SW 1271 (cell line): ENCODE measurements at places on chromosomes 11 and 22.

DNA sequence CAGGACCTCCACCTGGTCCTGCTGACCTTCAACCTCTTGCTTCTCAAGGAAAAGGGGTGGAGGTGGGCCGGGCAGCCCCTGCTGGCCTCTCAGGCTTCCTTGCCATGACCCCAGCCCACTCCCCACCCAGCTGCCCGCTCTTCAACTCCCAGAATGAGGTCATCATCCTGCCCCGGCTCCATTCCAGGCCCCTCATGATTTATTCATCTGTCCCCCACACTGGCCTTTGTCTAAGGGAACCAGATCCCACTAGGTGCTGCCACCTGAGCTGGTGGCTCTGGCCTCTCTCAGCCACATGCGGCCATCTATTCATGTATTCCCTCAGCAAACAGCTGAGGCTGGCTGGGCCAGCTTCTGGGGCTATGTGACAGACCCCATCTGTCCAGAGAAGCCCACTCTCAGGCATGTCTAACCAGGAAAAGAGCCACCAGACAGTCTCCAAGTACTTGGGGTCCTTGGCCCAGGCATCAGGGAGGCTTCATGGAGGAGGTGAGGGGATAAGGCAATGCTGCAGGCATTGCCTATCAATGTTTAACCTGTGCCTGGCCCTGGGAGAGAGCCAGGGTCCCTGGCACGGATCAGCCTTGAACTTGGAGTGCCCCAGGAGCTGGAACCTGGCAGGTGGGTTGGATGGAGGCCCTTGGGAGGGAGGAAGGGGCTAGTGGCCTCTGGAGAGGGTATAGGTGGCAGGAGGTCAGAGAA is 2.2 kb upstream of the CABP2 start:
- DNase-seq = no peak

DNA sequence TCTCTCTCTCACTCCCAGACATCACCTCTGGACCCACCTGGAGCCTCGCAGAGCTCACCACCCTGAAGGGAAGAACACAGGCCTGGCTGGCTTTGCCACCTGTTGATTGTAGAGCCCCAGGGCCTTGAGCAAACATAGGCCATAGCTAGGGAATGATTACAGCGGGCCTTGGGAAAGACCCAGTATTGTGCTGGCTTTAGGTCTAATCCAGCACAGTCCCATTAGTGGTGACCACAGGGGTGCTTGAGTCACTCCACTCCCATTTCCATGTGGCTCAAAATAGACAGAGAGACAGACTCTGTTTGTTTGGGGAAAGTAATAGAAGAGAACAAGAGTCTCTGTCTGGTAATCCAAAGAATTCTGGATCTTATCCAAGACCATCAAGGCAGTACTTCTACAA is 42.7 kb upstream of the FAM181B start:
- DNase-seq = no peak

- no peak for DNase-seq
These were observed 10.9 kb upstream of the RNF141 start for GRCh38 chr11:10551845-10552352.

GRCh38 chr11:124339396-124340141 is 19.6 kb upstream of the OR8D2 start:
- no peak for DNase-seq

GRCh38 chr11:1458340-1459218 is 28.0 kb downstream of the MOB2 start:
- DNase-seq = no peak

DNA sequence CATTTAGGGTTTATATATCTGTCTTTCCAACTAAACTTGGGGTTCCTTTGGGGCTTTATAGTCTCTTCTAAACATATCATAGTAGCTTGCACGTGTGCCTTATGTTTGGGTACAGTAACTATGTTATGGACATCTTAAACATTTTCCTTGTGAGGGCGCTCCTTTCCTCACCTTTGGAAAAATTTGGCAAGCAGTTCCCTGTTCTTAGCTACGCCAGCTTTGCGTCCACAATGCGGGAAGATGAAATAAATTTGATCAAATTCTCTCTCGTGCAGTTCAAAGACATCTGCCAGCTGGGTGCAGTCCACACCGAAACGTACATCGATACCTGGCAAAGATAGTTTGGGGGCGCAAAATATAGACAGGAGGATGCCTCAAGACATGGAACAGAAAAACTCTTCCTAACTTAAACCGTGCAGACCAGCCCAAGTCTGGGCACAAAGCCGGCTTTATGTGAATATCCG is 548 bp downstream of the FDXACB1 start:
- DNase-seq = peak; percentile 64

DNA sequence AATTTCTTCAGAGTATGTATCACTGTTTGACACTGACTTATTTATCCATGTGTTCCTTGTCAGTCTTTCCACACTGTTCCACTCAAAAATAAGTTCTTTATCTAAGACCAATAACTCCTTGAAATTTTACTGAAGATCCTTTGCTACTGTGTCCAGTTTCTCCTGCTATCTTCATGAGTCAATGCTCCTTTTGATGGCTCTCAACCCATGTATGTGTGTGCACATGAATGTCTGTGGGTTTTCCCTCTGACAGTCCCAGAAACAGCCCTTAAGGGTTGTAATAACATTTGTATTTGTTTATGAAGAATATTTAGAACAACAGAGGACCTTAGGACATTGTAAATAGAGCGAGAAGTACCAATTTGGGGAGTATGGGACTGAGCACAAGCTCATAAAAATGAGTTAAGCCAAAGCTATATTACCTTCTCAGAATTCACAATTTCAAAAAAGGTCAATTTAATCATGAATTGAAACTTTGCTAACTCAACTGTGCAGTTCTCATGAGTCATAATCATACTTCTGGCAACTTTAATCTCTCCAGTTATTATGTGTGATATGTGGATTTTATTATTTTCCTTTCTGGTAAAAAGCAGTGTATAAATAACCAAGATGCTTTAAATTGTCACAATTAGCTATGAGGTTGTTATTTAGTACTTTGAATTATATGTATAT is 533.6 kb downstream of the CNTN5 start:
- DNase-seq = no peak

DNA sequence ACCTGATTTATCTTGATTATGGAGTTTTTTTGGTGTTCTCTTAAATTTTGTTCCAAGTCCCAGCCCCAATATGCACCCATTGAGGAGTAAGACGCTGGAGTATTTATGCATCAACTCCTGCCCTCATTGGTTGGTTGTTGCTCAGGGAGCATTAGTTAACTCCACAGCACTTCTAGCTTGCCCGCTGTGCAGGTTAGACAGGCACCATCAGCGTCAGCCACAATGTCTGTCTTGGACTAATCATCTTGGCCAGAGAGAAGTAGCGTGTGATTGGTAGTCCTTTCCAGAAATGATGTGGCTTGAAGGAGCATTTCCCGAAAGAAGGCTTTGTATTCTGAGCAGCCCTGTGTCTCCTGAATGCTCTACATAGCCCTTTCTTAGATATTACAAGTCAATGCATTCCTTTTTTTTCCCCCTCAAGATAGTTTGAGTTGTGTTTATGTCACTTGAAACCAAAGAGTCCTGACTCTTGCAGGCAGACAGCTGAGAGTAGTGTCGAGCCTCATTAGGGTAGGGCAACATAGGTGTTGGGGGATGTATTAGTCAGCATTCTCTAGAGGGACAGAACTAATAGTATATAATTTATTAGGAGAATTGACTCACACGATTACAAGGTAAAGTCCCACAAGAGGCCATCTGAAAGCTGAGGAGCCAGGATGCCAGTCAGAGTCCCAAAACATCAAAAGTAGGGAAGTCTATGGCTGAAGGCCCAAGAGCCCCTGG is 94.6 kb upstream of the RCN1 start:
- no peak for DNase-seq

DNA sequence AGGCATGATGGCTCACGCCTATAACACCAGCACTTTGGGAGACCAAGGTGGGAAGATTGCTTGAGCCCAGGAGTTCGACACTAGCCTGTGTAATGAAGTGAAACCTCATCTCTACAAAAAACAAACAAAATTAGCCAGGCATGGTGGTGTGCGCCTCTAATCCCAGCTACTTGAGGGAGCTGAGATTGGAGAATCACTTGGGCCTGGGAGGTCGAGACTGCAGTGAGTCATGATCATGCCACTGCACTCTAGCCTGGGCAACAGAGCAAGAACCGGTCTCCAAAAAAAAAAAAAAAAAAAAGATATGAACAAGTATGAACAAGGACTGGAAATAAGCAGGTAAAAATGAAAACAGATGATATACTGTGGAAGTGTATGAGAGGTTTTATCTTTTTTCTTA is 54.1 kb upstream of the SOX6 start:
- DNase-seq = no peak

DNA sequence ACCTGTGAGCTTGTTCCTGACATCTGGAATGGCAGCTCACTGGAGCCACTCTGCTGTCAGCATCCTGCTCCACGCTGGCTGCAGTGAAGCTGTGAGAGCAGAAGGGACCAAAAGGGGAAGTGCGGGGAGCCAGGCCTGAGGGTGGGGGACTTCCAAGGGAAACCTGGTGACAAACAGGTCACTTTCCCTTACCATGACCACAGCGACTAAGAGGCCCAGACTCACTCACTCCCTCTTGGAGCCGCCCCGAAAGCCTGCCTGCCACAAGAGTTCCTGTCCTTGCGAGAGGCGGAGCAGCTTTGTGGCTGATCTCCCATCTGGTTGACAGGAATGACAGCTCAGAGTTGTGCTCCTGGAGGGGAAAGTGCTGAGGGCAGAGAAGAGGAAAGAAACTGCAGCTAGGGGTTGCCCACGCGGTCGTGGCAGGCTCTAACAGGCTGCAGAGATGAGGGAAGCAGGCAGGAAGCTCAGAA is 183.8 kb upstream of the NTM start:
- DNase-seq = no peak

- DNase-seq = no peak
These were observed 19.2 kb upstream of the PPARA start for GRCh38 chr22:46131151-46131587.

DNA sequence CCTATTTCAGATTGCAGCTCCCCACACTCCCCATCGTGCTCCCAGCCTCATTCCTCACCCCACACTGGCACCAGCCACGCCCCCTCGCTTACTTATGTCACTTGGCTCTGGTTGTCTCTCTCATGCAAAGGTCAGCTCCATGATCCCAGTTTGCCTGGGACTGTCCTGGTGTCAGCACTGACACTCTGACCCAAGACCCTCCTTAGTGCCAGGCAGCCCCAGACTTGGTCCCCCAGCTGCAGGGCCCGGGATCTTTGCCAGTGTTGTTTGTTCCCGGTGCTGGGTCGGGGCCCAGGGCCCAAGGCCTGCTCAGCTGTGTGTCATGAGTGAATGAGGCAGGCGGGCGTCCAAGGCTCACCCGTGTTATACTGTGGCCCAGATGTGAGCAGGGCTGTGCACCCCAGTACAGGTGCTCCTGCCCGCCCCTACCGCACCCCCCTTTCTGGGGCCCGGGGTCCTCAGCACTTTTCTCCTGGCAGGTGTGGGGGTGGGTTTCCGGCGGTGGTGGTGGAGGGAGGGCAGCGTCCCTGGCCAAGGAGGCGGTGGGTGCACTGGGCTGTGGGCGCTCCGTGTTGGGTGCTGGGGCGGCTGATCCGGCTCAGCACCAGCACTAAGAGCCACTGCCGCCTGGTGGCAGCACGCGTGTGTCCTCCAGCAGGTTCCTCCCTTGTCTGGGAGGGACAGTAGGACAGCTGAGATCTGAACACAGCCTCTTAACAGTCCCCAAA is 19.5 kb downstream of the IL17REL start:
- peak; percentile 12 for DNase-seq

- DNase-seq = no peak
These were observed 44.1 kb upstream of the CHRM4 start for GRCh38 chr11:46435679-46436078.

DNA sequence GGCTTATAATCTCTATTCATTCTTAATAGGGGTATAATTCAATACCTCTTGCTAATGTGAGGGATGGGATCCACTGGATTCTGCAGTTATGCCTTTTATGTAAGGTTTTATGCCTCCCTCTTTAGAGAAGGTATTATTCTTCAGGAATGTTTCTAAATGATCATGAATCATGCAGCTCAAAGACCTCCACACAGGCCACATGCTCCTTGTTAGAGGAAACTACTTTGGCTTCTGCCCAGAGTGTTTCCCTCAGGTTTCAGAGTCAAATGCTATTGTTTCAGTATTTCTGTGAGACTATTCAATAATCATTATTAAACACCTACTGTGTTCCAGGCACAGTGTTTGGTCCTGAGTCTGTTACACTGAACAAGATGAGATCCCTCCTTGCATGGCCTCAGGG is 115.9 kb downstream of the RAB38 start:
- DNase-seq = no peak

GRCh38 chr22:26671317-26672059 is 14.1 kb downstream of the MIAT start:
- no peak for DNase-seq

GRCh38 chr11:19816040-19816439 is 103.4 kb downstream of the NAV2 start:
- no peak for DNase-seq

DNA sequence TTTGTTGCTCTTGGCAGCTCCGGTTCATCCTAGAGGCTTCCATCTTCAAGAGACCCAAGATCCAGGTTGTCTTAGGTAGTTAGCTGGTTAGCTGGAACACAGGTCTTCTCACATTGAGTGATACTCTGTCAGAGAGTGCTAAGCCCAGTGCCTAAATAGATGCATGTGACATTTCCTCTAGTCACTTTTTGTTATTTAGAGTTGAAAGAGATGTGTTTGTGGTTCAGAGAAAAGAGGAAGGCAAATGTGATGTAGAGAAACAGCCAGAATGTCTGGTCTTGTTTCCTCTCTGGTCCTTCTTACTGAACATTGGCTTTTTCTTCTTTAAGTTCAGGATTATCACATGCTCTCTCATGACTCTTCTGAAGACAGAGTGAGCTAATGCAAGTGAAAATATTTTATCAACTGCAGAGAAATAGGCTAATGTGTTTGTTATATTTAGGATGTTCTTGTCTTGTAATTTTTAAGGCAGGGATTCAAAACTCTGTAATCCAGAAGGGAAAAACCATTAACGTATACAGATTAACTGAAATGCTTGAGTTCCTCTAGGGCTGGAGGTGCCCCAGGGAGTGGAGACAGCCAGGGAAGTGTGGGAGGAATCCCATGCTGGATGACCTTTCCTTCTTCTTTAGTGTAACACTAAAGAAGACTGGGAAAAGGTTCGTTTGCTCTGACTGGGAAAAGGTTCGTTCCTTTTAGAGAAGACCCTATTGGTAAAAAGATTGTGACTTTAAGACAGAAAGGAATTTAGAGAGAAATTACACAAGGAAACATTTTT is 75.4 kb downstream of the SWAP70 start:
- DNase-seq = no peak

DNA sequence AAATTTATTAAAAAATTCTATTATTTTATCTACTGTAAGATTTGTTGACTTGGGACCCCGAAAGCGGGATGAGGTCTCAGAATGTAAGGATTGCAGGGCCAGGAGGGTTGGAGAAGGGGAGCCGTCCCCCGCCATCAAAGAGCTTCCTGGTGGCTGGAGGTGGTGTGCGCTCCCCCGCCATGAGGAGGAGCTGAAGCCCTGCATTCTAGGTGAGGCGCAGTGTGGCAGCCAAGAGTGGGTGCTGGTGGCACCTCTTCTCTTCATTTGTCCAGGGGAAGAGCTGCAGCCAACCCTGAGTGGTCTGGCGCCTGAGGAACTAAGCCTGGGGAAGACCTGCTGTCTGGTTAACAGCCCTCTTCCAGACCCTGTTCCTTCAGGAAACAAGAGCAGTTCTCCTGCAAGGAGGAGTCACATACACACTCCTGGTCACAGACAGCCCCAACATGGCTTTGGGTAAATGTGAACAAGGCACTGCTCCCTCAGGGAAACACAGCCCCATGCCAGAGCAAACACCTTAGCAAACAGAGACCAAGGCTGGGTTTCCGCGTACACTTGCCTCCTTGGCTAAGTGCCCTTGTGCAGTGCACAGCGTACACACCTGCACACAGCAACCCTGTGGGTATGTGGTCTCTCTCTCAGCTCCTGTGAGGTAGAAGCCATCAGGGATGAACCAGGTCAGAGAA is 17.3 kb downstream of the RTN4RL2 start:
- DNase-seq = no peak
